ENCODE measurements at places on chromosomes 2 and 18.

DNA sequence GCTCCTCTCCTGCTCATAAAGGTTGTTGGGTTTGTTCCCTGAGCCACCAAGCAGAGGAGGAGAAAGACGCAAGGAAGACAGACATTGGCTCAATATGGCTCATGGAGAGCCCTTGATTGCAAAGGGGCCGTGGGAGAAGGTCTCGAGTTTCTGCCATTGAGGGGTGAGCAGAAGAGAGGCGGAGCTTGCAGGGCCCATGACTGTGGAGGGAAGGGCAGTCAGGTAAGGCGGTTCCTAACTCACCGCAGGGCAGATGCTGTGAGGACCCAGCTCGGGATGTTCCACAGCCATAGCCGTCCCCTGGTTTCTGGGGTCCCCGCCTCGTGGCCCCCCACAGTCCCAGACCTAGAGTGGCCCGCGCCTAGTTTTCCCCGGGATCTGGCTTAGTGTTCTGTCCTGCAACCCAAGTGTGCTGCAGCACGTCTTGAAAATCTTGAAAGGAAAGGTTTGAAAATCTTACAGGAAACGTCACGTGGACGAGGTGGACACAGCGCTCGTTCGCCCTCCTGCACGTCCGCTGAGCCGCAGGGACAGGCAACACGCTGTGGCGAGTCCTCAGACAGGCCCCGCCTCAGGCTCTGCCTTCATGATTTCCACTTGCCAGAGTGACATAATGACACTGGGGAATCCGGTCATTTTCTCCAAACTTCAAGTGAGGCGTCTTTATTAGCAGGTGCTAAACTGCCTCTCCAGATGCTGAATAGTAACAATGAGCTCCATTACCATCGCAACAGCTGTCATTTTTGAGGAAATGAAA lies 105.5 kb upstream of the HDAC4 start:
- DNase-seq = no peak

- DNase-seq = no peak
Measured at GRCh38 chr2:20353241-20353992, 2.8 kb upstream of the PUM2 start.

- no peak for DNase-seq
Measured at GRCh38 chr2:18630541-18630940, 41.2 kb upstream of the NT5C1B start.

- DNase-seq = no peak
Measured at GRCh38 chr2:260507-261161, 3.2 kb downstream of the SH3YL1 start.

GRCh38 chr2:84889332-84889731 lies 8.4 kb upstream of the TRABD2A start:
- DNase-seq = no peak

GRCh38 chr2:15560140-15560987 lies 770 bp downstream of the NBAS start:
- peak; percentile 16 for DNase-seq

GRCh38 chr2:29009711-29010677 lies 28.9 kb downstream of the TOGARAM2 start:
- no peak for DNase-seq

DNA sequence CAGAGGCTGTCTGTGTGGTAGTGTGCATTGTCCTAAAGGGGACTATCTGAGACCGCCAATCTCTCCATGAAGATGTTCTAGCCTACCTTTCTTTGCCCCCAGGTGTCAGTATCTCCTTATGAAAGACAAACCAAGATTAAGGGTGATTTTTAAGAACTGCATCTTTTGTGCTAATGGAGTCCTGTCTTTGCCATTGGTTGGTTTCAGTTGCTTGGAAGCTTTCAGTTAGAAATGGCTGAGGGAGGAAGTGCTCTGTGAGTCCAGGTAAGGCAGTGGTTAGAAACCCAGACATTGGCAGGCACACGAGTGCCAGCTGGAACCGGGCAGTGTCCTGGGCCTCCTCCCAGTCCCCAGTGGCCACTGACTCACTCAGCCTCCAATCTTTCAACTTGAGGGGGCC lies 111.3 kb downstream of the DOCK10 start:
- DNase-seq = no peak

DNA sequence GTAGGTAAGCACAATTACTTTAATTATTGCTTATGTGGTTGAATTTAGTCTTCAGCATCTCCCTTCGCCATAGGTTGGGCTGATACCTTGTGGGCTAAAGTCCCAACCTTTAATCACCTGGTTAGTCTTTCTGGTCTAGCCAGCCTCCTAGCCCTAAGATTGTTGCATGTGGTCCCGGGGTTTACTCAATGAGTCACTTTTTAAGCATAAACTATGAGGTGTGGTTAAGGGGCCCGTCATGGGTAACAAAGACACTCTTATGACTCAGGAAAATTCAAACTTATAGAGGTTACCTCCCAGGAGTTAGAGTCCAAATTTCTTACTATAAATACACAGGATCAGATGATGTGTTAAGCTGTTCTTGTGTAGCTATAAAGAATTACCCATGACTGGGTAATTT lies 841.6 kb downstream of the TRIB2 start:
- no peak for DNase-seq

GRCh38 chr2:143702931-143703330 lies 573.7 kb downstream of the ARHGAP15 start:
- no peak for DNase-seq

DNA sequence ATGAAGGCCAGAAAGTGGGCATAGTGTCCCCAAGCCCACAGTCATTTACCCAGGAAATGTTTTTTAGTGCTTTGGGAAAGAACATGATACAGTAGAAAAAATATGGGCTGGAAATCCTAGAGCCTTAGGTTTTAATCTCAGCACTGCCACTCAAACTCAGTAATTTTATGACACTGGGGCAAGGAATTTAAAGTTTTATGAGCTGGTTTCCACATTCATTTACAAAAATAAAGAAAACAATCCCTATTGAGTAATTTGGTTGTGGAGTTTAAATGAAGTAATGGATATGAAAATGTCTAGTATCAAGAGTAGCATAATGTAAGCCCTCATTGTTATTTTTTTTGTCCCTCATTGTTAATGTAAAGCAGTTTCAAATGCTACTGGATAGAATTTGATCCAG lies 51.5 kb upstream of the FRZB start:
- no peak for DNase-seq

- no peak for DNase-seq
Measured at GRCh38 chr2:173161040-173161439, 85.4 kb downstream of the MAP3K20 start.

DNA sequence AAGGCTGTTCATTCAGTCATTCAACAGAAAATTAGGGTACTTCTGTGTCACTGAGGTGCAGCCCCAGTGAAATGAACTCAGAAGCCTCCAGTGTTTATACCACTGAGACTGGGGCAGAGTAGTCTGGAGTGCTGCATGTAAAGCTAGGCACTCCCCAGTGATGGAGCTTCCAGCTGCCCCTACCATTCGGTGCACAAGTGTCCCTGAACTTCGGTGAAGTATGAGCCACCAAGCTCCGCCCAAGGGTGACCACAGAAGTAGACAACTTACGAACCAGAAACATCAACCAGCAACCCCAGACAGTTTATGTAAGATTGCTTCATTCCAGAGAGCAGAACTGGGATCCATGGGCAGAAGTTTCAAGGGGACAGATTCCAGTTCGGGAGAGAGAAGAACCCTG lies 70.6 kb upstream of the FOSL2 start:
- DNase-seq = no peak

DNA sequence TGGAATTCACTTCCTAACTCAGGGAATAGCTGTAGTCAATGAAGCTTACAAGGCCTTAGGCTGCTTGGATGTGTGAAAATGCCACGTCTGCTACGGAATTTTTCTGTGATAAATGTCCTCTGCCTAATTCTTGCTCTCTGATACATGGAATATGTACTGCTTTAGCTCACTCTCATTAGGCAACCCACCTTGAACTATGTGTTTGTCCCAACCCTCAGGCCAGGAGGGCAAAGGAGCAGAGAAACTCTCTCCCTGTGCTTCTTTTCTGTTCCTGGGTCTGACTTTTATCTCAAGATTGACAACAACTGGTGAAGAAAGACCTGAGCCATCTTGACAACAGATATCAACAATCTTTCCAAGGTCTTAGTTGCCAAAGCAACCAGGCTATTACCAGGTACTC lies 143.9 kb downstream of the GCA start:
- no peak for DNase-seq

- no peak for DNase-seq
Measured at GRCh38 chr2:62570861-62571698, 65.1 kb upstream of the TMEM17 start.

DNA sequence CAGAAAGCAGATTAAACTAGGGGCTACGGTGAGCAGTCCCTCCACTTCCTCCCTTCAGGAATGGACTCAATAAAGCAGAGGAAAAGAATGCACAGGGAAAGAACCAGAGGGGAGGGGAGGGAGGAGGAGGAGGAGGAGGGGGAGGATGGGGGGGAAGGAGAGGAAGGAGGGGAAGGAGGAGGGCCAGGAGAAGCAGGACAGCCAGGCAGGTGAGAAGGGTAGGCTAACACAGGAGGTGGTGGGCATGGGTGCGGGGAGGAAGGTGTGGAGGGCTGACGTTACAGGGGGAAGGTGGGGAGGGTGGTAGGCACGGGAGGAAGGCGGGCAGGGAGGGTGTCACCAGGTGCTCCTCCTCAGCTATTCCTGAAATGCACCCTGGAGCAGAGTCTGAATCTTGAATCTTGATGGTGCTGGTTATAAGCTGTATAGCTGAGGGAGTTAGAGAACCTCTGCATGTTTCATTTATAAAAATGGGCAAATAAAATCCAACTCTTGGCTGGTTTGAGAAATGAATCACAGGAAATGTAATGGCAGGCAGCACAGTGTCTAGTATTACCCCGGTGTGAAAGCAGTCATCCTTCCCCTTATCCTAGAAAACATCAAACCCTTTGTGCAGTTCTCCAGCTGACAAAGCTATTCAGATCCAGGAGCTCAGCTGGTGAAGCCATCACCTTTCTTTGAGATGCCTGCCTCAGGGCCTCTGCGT lies 3.4 kb downstream of the TMEM18 start:
- DNase-seq = no peak

GRCh38 chr2:226154610-226155009 lies 645.0 kb downstream of the IRS1 start:
- DNase-seq = no peak

- DNase-seq = no peak
Measured at GRCh38 chr18:58789876-58790240, 74.8 kb upstream of the ZNF532 start.

DNA sequence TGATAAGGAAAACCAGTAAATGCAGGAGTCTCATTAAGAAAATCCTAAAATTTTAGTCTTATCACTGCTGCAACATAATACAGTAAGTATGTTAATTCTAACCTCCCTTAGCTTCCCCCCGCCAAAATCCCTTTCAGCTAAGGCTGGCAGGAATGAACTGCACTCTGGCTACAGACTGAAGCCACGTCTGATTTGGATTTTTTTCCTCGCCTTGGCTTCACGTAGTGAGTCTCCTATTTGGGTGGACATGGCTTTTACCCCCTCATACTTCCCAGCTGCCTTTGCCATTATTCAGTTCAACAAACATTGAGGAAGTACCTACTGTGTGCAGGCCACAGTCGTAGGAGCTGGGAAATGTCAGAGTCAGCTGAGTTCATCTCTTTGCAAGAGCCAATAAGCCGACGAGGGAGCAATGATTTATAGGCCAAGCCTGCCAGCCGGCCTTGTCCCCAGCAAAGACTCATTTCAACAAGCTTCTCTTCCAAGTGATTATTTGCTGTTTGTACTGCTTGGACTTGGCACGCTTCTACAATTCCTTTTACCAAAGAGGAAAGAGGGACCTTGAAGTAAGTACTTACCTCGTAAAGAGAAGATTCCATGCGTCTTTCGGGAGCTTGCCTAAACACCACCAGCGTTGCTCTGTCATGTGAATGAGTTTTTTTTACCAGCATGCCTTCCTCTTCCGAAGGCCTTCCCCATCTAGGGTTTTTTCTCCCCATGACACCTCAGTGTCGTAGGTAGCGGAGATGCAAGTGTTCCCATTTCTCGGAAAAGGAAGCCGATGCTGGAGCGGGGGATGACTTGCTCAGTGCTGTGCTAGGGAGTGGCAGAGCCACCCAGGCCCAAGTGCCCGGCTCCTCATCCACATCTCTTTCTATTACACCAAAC lies 138.6 kb downstream of the KLHL29 start:
- no peak for DNase-seq

- DNase-seq = no peak
Measured at GRCh38 chr2:221346411-221346810, 225.7 kb downstream of the EPHA4 start.

- no peak for DNase-seq
Measured at GRCh38 chr18:43651057-43651456, 373.8 kb upstream of the SYT4 start.

- no peak for DNase-seq
Measured at GRCh38 chr18:26470011-26470637, 78.2 kb downstream of the KCTD1 start.

DNA sequence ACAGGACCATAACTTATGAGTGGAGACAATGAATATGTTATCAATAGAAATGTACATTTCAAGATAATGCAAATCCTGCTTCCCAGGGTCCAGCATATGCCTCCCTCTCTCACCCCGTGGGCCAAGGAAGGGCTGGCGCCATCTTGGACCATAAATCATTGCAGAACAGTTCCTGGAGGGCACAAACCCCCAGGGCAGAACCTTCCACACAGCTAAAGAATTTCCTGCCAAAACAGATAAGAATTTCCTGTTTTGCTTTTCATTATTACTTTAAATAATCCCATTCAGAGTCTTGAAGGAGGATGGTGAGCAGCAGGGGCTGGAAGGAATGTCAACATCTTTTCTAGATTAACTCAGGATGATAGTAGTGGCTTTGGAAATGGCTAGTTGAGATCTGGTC lies 53.7 kb downstream of the EHD3 start:
- DNase-seq = no peak

GRCh38 chr2:113240915-113241911 lies 37.5 kb downstream of the PAX8 start:
- DNase-seq = no peak

GRCh38 chr18:75068682-75069435 lies 140.1 kb downstream of the PTGR3 start:
- DNase-seq = no peak

- no peak for DNase-seq
Measured at GRCh38 chr2:240819126-240819857, 727 bp downstream of the KIF1A start.

- DNase-seq = no peak
Measured at GRCh38 chr2:15983496-15983895, 43.1 kb downstream of the MYCN start.

DNA sequence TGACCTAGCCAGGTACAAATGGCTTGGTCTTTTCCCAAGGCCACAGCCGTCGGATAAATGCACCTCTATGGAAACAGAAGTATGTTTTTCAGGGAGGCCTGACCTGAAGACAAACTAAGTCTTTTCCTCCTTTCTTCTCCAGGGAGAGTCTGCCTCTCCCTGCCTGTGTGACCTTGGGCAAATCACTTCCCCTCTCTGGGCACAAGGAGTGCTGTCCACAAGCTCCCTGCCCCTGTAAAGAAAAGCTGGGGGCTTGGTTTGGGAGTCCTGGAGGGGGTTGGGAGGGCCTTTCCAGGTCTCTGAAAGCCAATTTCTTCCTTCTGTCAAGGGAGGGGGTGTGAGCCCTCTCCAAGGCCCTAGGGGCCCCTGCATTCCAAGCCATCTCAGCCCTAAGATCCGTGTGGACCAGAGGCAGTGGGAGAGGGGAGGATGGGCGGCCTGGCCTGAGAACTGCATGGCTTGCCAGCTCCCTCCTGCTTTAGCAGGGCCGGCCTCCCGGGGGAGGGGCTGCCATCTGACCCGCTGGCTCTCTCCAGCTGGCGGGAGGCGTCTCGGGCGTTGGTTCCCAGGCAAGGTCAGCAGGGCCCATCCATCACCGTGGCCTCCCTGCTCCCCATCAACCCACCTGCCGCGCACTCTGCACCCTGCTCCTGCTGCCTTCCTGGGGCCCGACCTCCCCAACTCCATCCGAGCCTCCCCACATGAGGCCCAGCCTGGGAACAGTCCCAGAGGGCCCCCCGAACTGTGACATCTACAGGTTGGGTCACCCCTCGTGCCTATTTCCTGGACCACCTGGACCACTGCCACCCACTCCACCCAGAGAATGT lies 61.4 kb downstream of the SMAD7 start:
- DNase-seq = no peak

Measured in putamen (tissue), 1 donor.